ENCODE measurements at places on chromosomes 12 and 14.

DNA sequence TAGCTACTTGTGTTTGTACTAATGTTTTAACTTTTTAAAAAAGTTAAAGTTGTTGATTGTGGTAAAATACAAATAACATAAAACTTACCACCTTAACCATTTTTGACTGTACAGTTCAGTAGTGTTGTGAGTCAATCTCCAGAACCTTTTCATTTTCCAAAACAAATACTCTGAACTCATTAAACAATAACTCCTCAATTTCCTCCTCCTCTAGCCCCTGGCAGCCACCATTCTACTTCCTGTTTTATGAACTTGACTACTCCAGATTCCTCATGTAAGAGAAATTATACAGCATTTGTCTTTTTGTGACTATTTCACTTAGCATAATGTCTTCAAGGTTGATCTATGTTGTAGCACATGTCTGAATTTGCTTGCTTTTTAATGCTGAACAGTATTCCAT lies 299.1 kb upstream of the AMIGO2 start:
- DNase-seq = no peak

- no peak for DNase-seq
Measured at GRCh38 chr12:71092290-71092689, 65.5 kb downstream of the TSPAN8 start.

DNA sequence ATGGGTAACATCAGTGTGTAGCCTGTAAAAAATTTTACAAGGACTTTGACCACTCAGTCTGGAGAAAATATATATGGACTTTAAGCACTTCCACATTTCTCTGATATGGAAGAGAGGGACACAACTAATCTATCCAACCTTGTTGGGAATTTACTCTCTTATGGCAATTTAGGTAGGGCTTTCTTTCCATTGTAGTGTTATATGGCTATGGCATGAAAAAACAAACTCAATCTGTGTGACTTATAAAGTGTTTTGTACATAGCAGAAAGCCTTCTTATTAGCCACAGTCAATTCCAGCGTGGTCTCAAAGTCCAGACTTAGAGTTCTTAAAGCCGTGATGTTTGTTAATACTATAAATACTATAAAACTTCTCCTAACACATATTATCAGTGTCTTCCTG lies 98.3 kb downstream of the NOVA1 start:
- DNase-seq = no peak

- no peak for DNase-seq
Measured at GRCh38 chr12:31011336-31011735, 62.3 kb upstream of the DDX11 start.

- DNase-seq = no peak
Measured at GRCh38 chr14:56284641-56285040, 166.4 kb downstream of the PELI2 start.

GRCh38 chr14:68345738-68346137 lies 447.1 kb downstream of the ZFP36L1 start:
- no peak for DNase-seq

Data from activated B cell treated with CpG ODN at 0.5 μM for 24 hours (primary cell).